Stimulated activated CD4-positive, alpha-beta T cell treated with anti-CD3 and anti-CD28 coated beads, Interleukin-4, amount 100 ng/mL, for 4 hours (primary cell): ENCODE measurements at places on chromosomes 16 and 17.

DNA sequence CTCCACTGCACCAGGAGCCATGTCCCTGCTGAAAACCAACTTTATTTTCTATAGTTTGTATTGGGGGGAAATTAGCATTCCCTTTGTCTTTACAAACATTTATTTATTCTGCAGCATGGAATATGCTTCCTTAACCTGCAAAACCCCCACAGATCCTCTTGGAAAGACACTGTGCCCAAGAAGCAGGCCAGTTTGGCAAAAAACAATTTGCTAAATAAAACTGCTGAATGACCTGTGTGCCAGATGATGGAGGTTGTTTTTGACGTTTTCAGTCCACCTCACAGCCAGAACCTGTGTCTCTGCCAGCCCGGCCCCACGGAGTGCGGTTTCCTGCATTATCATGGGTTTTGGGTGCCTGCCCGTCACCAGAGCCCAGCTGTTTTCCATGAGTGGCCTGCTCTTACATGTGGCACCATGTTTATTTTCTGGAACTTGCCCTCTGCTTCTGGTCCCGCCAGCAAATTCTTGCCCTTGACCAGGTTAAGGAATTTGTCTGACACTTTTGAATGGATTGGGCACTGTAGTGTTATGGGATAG, 26.4 kb downstream of the ORC6 start:
- no peak for DNase-seq

DNA sequence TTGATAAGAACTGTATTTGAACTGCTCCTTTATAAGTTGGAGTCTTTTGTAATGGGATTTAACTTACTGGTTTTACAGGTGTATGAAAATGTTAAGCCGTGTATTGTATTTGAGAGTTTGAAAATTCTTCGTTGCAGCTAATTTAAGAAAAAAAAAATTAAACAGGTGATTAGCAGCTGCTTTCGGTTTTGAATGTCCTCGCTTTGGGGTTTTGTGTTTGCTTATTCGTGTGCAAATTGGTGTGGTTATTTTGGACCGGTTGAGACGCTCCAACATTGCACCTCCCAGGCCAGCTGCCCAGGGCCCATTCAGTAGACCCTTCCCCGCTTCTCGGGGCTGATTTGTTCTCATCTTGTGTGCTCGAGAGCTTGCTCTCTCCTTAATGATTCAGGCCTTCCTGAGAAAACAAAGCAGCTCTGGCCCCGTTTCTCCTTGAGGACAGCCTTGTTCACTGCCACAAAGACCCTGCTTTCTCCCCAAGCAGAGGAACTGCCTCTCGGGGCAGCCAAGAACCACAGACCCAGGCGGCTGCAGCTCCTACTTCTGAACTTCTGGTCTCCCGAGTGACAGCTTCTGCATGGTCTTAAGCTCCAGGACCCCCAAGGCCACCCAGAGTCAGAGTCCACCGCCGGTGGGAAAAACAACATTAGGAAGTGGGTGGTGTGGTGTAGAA, 100.5 kb downstream of the MSI2 start:
- DNase-seq = no peak

DNA sequence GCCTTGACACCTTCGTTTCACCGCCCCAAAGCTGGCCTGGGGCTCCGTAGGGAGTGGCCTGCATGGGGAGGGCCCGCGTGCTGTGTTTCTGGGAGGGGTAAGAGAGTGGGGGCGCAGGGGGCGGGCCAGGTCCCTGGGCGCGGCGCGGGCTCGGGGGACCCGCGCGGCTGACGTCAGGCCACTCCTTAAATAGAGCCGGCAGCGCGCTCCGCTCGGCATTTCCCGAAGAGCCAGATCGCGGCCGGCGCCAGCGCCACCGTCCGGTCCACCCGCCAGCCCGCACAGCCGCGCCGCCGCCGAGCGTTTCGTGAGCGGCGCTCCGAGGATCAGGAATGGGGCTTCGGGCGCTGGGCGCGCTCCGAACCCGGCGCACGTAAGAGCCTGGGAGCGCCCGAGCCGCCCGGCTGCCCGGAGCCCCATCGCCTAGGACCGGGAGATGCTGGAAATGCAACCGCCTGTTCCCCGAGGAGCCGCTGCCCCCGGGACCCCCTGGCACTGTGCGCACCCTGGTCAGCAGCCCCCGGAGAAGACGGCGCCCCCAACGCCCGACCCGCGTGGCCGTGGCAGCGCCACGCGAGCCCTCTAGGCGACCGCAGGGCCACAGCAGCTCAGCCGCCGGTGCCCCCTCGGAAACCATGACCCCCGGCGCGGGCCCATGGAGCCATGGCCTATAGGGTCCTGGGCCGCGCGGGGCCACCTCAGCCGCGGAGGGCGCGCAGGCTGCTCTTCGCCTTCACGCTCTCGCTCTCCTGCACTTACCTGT, at the start of gene HS3ST2:
Gene HS3ST2 (plus strand): TSS at position 215 of the 763 bp plus-strand sequence. CDS start 449 bp downstream, at position 664.
- DNase-seq = no peak

GRCh38 chr17:1714980-1715802, 5.0 kb upstream of the TLCD2 start:
- DNase-seq = peak; percentile 38

- no peak for DNase-seq
These were observed 45.7 kb downstream of the CUEDC1 start for GRCh38 chr17:57909551-57909950.

GRCh38 chr16:68460067-68460466, 11.8 kb upstream of the SMPD3 start:
- DNase-seq = no peak

GRCh38 chr16:76573281-76573680, 296.1 kb downstream of the CNTNAP4 start:
- DNase-seq = no peak

DNA sequence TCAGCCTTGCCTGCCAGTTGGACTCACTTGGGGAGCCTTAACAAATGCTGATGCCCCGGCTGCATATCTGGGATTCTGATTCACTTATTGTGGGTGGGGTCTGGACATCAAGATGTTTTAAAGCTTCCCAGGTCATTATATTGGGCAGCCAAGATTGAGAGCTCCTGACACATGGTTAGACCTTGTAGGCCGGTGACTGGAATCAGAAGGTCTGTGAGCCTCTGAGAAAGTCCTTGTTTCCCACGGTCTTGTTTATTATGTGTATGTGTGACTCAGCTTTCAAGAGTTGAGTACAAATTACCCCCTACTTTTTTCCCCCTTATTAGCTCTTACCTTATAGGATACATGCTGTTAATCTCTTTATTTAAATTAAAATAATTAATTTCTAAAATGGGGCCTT, 103.5 kb downstream of the ABCC1 start:
- no peak for DNase-seq

DNA sequence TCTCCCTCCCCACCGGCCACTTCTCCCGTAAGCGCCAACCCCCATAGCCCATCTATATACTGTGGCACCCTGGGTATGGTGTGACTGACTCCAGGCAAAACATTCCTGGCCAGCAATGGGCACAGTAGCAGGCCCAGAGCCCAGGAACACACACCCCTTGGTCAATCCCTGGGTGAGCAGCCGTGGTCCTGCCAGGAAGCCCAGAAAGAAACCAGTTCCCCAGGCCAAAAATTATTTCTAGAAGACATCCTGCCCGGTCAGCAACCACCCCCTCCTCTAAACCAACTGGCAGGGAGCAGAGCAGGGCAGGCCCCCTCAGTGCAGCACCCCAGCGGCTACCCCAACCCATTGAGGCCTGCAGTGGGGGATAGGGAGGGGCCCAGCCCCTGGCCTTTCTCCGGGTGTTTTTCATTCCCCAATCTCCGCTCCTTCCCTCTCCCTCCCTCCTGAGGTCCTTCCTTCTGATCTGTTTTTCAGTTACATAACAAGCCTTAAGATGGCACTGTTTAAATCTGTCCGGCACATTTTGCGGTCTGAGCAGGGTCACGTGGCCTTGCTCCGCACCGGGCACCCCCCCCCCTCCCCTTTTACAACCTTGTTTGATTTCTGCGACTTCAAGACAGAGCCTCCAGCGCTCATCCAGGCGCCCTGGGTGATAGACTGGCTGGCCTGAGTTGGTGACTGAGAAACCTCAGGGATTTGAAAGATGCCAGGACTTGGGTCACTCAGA, 2.0 kb downstream of the NPTX1 start:
- DNase-seq = no peak

GRCh38 chr16:21590287-21590686, 9.1 kb upstream of the METTL9 start:
- no peak for DNase-seq

DNA sequence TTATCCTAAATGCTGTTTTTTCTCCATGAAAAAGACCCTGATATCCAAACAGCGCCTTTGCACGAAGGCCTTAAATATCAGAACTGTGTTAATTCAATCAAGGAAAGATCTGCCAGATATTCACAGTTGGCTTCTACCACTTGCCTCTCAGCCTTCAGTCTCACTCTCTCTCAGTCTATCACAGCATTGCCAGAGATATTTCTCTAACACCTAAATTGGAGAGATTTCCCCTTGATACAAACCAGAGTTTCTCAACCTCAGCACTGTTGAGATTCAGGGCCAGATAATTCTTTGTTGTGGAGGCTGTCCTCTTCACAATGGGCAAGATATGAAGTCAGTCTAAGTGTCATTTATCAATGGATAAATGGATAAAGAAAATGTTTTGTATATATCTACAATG, 454.1 kb upstream of the MAF start:
- no peak for DNase-seq

GRCh38 chr16:678858-679813, 1.1 kb upstream of the STUB1 start:
- peak; percentile 55 for DNase-seq

- DNase-seq = no peak
These were observed 15.0 kb upstream of the SLC12A3 start for GRCh38 chr16:56849690-56850680.

DNA sequence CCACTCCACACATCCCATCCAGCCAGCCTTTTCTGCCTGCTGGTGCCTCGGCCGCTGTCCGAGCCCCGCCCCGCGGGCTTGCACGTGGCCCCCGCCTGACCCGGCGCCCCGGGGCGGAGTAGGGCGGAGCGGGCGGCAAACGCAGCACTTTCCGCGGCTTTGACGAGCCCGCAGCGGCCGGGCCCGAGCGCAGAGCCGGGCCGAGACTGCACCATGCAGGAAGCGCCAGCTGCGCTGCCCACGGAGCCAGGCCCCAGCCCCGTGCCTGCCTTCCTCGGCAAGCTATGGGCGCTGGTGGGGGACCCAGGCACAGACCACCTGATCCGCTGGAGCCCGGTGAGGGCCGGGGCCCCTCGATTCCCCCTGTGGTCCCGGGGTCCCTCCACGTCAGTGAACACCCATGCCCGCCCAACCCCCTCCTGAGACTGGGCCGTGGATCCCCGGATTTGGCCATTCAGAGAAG, at the start of gene HSF4:
Gene HSF4 (plus strand): TSS at position 147 of the 463 bp plus-strand sequence. CDS start 67 bp downstream, at position 214.
- DNase-seq = no peak

- no peak for DNase-seq
These were observed 951 bp downstream of the RPL19 start for GRCh38 chr17:39200957-39201510.
